ENCODE measurements at places on chromosomes 5 and 9.
A peak's percentile ranks its signal among the peaks of the same experiment; 100 is the strongest.

- no peak for DNase-seq
Observed at GRCh38 chr5:160793530-160793899, 58.5 kb downstream of the ATP10B start.

DNA sequence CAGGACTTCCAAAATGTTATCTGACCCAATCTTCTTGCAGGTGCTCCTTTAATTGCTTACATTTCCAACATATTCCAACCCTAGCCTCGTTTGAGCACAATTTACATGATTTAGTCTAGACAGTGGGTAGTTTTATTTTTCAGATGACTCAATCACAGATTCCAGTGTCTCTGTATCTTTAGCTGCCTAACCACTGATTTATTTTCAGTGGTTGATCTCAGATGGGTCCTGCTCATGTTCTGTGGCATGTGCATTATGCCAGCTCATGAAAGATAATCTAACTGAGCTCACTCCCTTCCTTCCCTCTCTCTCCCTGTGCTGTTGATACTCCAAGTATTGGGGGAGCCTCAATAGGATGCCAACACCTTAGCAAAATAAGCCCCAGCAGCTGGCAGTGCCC lies 106.1 kb upstream of the ICE1 start:
- DNase-seq, result no peak

DNA sequence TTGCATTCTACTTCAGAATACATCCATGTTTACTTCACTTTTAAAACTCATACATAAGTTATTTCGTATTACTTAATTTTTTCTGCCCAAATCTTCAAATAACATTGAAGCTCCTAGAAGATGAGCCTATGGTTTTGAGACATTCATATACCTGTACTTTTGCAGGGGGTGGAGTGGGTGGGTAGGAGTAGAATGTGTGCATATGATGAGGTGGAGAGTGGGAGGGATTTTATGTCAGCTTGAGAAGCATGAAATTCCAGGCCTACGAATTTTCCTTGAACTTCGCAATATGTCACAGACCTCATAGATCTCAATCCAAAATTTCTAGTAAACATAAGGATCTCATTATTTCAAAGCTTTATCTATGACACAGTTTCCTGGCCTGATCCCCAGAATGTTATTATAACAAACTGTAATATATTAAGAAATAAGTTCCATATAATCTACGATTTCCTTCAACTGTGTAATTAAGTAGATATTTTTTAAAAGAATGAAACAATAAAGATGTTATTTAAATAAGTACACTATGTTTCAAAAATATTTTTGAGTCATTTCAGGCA lies 19.7 kb upstream of the MOB3B start:
- DNase-seq, result no peak

DNA sequence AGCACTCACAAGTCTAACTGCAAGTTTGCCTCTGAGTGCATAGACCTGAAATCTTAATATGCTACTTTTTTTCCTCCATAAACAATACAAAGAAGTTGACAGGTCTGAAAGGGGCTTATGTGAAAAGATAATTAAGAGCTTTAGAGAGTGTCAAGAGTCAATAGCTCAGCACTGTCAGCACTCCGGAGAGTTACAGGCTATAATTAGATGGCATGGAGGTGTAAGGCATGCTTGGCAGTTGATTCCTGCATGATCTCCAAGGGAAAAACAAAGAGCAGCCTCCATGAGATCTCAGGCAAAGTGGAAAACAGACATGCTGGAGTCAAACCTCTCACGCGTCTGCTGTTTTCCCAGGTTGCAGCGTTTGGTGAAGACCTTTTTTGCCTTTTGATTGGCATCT lies 468.7 kb downstream of the TLE4 start:
- no peak for DNase-seq

GRCh38 chr5:2020730-2021129 lies 138.0 kb upstream of the IRX4 start:
- no peak for DNase-seq

DNA sequence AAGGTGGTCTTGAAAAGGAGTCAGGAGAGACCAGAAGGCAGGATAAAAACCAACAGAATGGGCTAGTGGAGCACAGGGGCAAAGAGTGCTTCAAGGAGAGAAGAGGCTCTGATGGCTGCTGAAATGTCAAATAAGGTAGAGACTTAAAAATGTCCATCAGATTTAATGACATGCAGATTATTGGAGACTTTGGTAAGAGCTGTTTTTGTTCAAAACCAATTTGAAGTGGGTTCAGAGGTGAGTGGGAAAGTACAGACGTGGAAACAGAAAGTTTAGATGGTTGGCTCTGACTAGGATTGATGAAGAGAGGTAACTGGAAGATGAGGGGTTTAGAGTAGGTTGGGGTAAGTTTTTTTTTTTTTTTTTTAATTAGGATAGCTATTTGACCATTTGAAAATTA lies 14.1 kb downstream of the SLC25A46 start:
- no peak for DNase-seq

DNA sequence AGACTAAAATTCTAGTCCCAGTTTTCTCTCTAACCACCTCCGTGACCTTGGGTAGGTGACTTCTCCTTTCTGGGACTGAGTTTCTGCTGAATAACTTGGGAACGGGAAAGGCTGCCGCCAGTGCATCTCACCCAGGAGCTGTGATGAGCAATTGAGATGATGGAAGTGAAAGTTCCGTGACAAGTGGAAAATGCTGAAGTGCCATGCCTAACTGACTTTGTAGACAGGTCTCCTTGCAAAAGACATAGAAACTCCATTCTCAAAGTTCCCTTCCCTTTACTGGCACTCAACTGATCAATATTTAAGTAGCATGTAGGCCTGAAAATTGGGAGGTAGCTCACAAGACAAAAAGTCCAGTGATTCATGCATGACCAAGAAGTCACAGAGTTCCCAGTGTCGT lies 6.3 kb upstream of the ADAM19 start:
- no peak for DNase-seq

- DNase-seq, result no peak
Observed at GRCh38 chr5:88214655-88215054, 54.0 kb downstream of the TMEM161B start.

DNA sequence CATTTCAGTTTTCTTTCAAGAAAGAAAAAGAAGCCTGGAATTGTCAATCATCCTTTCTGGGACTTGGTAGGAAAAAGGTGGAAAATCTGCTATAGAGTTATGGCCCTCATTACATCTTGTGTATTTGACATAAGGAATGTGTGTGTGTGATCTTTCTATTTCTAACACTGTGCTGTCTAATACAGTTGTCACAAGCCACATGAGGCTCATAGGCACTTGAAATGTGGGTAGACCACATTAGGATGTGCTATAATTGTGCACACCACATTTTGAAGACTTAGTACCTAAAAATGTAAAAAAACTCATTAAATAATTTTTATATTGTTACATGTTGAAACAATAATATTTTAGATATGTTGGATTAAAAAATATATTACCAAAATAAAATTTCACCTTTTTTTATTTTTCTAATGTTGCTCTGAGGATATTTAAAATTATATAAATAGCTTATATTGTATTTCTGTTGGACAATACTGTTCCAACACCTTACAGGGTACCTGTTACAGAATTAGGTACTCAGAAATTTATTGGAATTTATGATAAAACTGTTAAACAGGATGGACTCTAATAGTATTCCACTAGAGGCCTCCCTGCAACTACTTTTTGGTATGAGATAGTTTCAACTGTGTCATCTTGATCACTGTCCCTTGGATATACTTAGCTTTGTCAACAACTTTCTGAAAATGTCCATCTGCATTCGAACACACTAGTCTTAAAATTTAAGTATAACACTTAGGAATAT lies 18.4 kb downstream of the MSANTD3 start:
- no peak for DNase-seq

GRCh38 chr9:92747459-92748232 lies 17.0 kb downstream of the BICD2 start:
- no peak for DNase-seq

- no peak for DNase-seq
Observed at GRCh38 chr5:129746876-129747275, 1.0 kb upstream of the MINAR2 start.

DNA sequence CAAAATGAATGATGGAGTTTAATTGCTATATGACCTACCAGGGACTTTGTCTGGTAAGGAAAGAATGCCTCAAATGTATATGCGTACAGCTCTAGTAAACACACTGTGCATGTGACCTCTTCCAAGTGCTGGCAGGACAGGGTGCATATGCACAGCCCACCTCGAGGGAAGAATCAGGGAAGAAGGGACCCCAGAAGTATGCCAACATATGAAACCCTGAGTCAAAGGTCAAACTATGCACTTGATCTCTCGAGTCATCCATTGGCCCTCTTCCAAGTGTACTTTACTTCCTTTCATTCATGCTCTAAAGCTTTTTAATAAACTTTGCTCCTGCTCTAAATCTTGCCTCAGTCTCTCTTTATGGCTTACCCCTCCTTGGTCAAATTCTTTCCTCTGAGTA lies 804.6 kb upstream of the COX7C start:
- no peak for DNase-seq

DNA sequence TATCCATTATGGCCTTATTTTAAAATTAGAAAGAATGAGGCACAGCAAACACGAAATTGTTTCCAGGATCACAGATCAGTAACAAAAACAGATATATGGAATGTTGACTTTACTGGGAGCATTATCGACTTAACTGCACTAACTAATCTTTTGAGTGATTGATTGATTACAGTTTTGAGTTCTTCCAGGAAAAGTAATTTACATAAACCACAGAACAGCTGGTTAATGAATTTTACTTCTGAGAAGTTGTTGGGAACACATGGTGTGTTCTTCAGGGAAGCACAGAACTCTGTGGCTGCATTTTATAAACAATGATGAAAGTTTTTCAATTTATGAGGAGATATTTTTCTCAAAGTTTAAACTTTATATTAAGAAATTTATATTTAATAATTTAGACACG lies 802.4 kb upstream of the ACO1 start:
- no peak for DNase-seq

GRCh38 chr5:159814805-159815585 lies 101.3 kb upstream of the ADRA1B start:
- DNase-seq, result no peak

GRCh38 chr5:177124486-177124991 lies 9.0 kb upstream of the NSD1 start:
- DNase-seq, result no peak

- peak; percentile 48 for DNase-seq
Observed at GRCh38 chr9:93093127-93093876, 2.7 kb upstream of the CARD19 start.

GRCh38 chr9:110844121-110844520 lies 175.5 kb downstream of the MUSK start:
- no peak for DNase-seq

- DNase-seq, result no peak
Observed at GRCh38 chr9:122946461-122947005, 5.7 kb downstream of the RABGAP1 start.

DNA sequence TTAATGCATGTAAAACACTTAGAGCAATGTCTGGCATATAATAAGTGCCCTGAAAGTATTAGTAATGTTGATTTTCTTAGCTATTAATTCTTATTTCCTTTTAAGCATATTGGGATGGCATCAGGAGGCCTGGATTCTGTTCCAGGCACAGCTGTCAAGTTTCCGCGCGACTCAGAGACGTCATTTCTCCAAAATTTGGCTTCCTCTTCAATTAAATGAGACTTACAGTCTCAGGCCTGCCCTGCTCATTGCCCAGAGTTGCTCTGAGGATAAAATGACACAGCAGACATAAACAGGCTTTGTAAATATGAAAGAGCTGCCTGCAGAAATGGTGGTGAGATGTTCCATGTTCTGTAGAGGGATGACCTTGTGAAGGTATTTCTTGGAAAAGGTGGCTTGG lies 159.8 kb upstream of the GLRA1 start:
- no peak for DNase-seq

DNA sequence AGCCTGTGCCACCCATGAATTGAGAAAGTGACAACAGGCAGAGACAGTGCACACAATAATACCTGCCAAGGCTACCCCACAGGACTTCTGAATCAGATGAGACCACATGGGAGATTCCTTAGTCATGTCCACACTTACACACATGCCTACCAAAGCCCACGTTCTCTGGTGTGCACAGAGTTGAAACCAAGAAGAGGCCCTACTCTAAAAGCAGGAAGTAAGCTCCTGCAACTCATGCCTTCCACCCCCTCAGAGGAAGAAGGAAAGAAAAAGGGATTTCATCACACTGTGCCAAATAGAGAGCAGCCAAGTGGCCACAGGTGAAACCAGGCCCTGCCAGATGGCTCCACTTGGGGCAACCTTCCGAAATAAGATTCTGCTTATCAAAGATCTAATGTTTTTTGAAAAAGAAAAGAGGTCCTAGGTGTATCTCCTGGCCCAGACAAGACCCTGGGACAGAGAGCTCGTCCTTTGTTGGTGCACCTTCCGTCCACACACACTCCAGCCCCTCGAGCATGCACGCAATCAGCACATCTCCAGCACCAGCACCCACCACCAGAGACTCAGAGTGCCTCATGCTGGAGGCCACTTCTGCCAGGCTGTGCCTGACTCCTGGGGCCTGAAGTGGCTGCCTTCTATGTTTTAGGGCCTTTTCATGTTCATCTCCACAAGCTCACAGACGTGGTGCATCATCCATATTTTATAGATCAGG lies 114.6 kb upstream of the SPOCK1 start:
- no peak for DNase-seq

GRCh38 chr9:120890320-120891244 lies 13.6 kb upstream of the PHF19 start:
- DNase-seq, result peak; percentile 66

DNA sequence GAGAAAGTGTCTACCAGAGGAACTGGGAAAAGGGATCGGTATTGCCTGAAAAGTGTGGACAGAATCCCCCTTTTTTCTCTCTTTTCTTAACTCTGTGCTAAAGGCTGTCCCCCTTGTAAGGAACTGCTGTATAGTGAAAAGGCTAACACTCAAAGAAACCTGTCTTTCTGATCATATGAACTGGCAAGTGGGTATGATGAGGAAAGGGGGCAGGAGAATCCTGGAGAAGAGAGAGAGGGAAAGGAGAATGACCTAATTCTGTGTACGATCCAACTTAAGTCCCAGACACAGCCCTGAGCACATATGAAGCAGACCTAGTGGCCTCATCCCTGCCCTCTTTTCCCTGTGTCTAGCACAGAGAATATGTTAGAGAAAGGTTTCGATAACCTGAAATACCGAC lies 967 bp downstream of the ANKRD31 start:
- DNase-seq, result peak; percentile 1

GRCh38 chr5:13581914-13582313 lies 362.6 kb downstream of the DNAH5 start:
- no peak for DNase-seq

GRCh38 chr5:52893863-52894262 lies 95.3 kb upstream of the ITGA2 start:
- no peak for DNase-seq

Data from muscle of arm (tissue), 14 donors.